Omental fat pad (tissue), 4 donors: ENCODE measurements at places on chromosomes 13 and 19. TPM values are rescaled to one million over a fixed set of nuclear protein-coding genes. Genes with fewer than 3 reads are reported as not detected.
A peak's percentile ranks its signal among the peaks of the same experiment; 100 is the strongest.

Gene ZNF428
- 15.4 TPM for total RNA-seq

Gene TEX29
- total RNA-seq: 0.94 TPM

Gene SULT2B1
- total RNA-seq: not detected

Gene CDX2
- total RNA-seq: not detected

Gene ATP4B
- total RNA-seq: not detected

Gene CBLC
- not detected for total RNA-seq

Gene TPRX2
- not detected for total RNA-seq

Gene DDA1
- 25.9 TPM for total RNA-seq

Gene MYPOP
- total RNA-seq: 3.7 TPM

Gene ZNF98
- total RNA-seq: 0.24 TPM

Gene LACC1
- total RNA-seq: 11.4 TPM

GRCh38 chr13:77740097-77740735 is 42.7 kb downstream of the SLAIN1 start:
- no peak for DNase-seq

DNA sequence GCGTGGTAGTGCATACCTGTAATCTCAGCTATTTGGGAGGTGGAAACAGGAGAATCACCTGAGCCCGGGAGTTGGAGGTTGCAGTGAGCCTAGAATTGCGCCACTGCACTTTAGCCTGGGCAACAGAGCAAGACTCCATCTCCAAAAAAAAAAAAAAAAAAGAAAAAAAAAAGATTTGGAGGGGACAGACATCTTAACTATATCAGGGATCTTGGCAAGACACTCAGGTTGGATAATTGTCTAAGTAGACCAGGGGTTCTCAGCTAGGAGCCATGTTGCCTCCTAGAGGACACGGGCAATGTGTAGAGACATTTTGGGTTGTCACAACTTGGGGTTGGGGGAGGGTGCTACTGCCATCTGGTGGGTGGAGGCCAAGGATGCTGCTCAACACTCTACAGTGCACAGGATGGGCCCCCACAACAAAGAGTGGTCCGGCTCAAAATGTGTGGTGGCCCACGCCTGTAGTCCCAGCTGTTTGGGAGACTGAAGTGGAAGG is 1.9 kb upstream of the ZNF580 start:
- no peak for DNase-seq

DNA sequence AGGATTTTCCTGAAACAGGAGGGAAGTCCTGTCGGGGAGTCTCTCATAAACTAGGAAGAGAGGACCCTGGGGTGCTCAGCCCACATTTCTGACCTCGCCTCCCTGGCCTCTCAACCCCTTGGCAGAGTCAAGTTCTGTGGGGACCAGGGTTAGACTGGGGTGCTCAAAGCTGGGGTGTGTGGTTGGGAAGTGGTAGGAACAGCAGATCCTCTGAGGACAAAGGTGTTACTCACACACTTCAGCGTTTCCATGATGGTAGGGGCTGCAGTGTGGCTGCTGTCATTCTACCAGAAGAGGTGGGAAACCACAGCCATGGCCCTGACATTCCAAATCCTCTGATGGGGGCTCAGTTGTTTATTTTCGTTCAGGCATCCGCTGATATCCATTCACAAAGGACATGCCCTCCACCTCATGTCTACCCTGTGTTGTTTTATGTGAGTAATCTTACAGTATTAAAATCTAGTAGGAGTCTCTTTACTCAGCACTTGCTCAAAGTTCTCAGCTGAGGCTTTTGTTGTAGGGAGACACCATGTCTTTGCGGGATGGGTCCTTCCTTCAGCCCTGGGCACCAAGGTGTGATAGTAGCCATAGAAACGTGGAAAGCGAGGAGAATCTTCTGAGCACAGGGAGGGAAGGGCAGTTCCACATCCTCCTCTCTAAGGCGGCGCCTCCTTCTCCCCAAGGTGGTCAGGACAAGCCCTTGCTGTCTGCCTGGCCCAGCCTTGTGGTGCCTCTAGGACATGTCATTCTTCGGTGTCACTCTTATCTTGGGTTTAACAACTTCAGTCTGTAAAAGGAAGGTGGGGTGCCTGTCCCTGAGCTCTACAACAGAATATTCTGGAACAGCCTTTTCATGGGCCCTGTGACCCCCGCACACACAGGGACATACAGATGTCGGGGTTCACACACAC is 1.5 kb downstream of the KIR2DL3 start:
- no peak for DNase-seq

DNA sequence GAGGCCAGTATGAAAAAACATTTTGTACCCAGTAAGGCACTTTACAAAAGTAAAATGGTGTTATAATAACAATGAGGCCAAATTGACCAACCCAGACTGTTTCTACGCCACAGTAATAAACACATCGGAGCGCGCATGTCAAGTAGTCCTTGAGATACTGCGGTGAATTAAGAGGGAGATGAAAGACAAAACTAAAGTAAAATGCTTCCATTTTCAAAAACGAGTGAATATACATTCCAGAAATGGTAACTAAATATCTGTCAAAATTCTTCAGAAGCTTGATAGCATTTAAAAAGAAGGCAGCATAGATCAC is 19.0 kb downstream of the N4BP2L1 start:
- DNase-seq: no peak

DNA sequence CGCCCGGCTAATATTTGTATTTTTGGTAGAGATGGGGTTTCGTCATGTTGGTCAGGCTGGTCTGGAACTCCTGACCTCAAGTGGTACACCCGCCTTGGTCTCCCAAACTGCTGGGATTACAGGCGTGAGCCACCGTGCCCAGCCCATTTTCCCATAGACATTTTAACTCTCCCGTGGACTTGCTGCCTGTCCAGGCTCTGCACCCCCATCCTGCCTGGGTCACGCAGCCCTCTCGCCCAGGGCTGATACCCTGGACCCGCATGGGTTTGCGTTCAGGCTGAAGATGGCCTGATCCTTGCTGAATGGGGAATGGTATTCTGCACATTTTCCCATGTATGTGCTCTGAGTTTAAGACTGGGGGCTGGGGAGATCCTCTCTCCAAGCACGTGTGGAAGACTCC is 46.0 kb upstream of the RANBP3 start:
- DNase-seq: no peak

GRCh38 chr13:65915195-65915594 is 1314.9 kb downstream of the PCDH9 start:
- DNase-seq: no peak

DNA sequence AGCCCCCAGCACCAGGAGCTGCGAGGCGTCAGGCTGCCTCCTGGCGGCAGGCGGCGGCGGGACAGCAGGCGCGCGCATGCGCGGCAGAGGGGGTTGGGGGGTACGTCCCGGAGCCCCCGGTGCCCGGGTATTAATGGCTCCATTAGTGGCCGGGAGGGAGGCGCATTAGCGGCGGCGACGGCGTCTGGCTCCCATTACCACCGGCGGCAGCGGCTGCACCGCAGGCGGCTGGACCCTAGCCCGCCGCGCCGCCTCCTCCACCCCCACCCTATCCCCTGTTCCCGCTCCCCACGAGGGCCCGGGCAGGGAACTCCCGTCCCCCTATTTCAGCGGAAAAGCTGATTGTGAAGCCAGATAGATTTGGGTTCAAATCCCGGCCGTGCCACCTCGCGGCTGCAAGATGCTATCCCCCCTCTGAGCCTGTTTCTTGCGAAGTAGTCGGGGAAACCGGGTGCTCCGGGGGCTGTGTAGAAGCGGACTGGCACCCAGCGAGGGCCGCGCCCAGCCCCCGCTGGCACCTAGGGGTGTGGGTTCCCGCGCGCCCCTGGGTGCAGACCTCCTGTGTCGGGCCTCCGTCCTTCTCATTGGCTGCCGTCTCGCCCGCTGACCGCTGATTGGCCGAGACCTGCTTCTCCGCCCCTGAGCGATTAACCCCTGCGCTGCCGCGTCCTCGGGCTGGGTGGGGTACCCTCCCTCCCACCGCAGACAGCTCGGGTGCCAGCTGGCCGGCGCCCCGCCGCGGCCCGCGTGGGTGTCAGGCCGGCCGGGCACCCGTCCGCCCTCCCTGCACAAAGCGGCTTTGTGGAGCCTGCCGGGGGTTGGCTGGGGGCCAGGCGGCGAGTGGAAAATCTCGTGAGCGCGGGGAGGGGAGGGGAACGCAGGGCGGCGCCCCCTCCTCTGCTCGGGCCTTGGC is 11.1 kb downstream of the CIC start:
- peak; percentile 89 for DNase-seq

DNA sequence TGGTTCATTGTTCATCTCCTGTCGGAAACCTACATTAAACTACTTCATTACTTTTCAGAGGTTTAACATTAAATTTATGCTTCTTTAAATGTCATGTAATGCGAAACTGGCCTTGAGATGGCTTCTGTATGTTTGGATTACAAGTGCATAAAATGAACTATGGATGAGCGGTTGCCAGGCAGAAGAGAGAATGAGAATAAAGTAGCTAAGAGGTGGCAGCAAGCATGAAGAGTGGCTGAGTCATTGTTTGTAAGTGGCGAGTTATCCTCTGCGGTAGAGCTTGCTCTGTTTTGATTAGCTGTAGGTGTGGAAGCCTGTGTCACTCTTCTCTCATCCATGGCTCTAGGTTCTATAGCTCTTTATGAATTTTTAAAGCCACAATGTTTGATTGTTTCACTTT is 1139.6 kb upstream of the PCDH9 start:
- DNase-seq: no peak

DNA sequence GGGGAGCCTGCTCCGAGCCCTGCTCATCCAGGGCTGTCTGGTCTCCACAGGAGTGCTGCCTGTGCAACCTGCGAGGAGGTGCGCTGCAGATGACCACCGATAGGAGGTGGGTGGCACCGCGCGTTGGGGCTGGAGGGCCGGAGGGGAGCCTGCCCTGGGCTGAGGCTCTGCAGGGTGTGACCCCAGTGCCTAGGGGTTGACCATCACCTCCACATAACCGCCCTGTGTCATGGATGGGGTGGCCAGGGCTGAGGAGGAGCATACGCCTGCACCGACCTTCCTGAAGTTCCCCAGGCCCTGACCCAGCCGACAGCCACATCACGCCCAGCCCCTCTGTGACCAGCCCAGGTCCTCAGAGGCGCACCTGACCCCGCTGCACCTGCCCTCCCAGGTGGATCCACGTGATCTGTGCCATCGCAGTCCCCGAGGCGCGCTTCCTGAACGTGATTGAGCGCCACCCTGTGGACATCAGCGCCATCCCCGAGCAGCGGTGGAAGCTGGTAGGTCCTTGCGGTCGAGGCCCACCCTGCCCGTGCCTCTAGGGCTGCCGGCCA is 168.7 kb downstream of the KDM4B start:
- no peak for DNase-seq

DNA sequence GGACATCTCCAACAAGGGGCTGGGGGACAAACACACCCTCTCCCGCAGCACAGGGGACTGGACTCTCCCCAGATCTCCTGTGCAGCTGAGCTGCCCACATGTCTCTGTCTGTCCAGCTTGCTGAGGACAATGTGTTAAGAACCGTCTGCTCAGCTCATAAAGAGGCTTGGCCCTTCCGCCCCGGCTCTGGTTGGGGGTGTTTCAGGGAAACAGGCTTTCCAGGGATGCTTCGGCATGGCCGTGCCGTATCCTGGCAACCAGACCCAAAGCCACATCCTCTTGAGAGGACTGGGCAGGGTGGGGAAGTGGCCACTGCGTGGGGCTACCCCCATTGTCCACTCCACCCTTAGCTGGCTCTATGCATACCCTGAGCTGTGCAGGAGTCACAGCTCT is 41.1 kb upstream of the CHST8 start:
- no peak for DNase-seq

- DNase-seq: no peak
Measured at GRCh38 chr13:105655046-105655445, 880.4 kb downstream of the EFNB2 start.

- no peak for DNase-seq
Measured at GRCh38 chr13:24056616-24057137, 103.8 kb upstream of the SPATA13 start.

DNA sequence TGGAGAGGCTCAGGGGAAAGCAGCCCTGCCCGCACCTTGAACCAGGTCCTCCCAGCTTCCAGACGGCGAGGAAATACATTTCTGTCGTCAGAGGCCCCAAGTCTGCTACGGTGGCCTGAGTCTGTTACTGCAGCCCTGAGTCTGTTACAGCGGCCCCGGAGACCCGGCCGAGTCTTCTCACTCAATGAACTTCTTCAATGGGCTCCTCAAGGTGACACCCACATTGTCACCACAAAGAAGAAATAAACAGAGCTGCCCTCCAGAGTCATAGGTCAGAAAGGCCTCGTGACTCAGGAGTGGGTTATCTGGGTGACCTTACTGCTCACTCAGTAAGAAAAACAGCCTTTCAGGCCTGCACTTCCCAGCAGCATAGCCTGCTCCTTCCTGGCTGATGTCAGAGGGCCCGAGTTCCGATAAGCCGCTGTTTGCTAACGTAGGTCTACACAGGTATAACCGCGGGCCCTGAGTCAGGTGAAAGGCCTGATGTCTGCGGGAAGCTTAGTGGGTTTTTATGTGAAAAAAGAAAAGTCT is 66.9 kb upstream of the TM9SF2 start:
- DNase-seq: no peak

DNA sequence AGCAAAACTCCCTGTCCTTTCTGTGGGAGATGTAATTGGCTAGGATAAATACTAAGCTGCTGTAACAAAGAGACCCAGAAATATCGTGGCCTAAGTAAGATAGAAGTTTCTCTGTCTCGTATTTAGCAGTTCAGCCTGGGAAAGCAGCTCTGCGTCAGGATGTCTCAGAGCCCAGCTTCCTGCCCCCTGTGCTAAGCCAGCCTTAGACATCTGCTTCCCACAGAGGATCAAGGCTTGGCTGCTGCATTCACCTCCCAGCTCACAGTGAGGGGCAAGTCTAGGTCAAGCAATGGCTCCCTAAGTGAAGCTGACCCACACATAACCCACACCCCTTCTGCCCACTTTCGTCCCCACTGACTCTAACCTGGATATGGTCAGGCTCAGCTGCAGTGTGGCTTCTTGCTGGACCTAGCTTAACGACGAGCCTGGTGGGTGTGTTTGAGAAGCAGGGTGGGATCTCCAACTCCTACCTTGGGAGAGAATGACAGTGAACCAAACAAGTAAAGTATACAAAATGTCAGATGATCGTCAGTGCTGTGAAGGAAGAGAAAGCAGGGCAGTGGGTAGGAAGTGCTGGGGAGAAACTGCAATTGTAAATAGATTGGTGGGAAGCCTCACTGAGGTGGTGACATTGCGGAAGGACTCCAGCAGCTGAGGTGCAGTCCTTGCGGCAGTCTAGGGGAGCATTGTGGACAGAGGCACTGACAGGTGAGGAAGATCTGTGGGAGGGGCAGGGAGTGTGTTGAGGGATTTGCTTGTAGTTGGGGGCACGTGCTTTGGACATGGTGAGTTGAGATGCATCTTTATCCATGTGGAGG is 82.9 kb downstream of the TNFRSF19 start:
- no peak for DNase-seq

- no peak for DNase-seq
Measured at GRCh38 chr13:105991622-105992277, 543.7 kb downstream of the EFNB2 start.

DNA sequence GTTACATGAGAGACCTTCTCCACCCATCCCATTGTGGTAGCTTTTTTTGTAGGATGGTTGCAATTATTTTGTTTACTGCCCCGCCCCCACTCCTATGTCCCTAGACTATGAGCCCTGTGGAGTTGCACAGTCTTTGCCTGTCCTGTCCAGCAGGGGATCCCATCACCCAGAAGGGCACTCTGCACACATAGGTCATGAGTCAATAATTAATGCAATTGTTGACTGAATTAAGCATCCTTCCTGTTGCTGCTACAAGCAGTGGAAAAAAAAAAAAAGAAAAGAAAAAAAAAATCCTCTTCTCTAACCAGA is 14.2 kb downstream of the C19orf81 start:
- no peak for DNase-seq
